GM04504 (cell line): ENCODE measurements at places on chromosomes 4 and X.

DNA sequence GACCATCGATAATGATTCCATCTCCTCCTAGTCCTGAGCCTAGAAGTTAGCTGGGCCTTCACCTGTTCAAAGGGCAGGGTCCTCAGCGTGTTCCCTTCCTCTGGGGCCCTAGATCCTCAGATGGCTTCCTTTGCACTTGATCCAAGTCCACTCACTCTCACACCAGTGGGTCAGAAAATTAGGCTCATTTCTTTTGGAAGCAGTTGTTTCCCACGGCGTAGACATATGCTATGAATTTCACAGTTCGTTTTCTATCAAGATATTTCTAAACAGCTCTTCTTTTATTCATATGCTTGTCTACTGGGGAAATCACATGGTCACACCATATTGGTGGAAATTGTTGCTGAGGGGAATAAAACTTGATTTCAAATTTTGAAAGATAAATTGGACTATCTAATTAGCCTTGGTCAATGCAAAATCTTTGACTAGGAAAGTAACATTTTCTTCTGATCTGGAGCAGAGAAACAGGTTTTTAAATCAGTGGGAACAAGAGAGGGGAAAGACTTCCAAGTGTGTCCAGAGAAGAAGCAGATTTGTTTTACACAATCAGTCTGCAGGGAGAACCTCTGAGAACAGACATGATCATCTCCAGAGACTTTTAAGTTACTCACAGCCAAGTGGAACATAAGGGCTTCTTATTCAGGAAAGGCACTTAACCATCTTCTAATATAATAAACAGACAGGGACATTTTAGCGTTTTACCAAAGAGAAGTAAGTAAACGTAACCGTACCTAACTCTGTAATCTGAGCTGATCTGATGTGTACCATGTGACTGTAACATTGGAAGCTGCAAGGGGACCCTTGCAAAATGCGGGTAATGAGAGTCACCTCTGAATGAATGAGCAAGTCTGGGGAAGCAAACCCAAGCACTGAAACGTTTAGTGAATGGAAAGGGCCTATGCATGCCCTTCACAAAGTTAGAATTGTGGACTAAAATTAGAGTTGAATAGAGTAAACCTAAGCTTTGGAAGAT, 455.7 kb upstream of the FAT1 start:
- DNase-seq: no peak

DNA sequence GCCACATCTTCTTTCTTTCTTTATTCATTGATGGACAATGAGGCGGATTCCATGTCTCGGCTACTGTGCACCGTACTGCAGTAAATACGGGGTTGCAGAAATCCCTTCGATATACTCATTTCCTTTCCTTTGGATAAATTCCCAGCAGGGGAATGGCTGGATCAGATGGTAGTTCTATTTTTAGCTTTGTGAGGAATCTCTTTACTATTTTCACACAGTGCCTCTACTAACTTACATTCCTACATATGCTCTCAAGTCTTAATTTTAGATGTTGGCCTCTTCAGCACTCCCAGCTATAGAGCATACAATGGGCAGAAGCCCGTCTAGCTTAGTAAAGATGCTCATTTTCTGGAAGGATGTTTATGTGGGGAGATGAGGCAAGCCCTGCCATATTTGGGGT, 317.4 kb downstream of the ASMT start:
- no peak for DNase-seq

DNA sequence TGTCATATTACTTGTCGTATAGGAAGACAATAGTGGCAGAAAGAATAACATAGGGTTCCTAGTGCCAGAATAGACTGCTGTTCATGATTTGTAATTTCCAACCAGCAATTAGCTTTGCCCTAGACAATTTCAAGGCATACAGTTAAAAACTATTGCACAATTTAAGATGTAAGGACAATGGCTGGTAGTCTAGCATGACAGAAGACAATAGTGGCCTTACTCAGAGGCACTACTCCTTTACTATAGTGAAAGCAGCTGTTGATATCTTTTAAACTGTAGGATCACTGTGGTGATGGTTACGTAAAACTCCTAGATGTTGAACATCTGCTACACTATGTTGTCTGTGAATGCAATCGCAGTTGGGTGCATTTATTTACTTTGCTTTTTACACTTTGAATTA, 234.5 kb downstream of the RBMX2 start:
- DNase-seq: no peak

DNA sequence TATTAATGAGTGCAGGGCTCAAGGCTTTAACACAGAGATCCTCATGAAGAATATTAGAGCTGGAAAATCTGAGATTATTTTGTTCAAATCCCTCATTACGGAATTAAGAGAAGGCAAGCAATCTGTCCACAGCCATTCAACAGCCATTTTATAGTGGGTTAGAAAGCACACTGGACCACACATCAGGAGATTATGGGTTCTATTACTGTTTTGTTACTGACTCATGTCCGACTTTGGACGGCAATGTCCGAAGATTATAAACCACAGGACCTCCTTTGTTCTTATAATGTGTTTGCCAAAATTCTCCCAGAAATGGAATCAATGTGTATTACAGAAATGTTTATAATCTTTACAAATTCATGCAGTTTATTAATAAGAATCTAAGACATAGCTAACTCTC, 8.1 kb downstream of the LAMTOR3 start:
- DNase-seq: no peak

DNA sequence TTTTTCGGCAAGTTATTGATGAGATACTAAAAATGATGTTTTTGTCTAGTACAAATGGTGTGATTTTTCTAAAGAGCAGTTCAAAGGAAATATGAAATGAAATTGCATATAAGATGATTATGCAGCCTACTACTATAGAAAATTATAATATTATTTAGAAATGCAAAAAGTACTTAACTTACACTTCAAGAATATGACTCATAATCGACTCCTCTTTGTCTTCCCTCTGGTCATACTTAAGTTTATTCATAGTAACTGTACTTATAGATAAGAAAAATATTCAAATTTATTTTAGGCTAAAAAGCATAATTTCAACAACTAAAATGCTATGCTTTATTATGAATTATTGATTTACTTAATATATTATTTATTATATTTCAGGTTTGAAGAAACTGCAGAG, 33.2 kb downstream of the CEP44 start:
- no peak for DNase-seq

GRCh38 chrX:51803833-51804232, 60.6 kb downstream of the GSPT2 start:
- no peak for DNase-seq

DNA sequence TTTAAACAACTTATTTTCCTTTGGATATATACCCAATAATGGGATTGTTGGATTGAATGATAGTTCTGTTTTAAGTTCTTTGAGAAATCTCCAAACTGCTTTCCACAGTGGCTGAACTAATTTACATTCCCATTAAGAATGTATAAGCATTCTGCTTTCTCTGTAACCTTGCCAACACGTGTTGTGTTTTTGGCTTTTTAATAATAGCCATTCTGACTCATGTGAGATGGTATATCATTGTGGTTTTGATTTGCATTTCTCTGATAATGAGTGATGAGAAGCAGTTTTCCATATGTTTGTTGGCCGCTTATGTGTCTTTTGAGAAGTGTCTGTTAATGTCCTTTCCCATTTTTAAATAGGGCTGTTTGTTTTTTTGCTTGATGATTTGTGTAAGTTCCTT, 155.6 kb upstream of the PITX2 start:
- DNase-seq: no peak

GRCh38 chr4:86356425-86357210, 3.2 kb downstream of the MAPK10 start:
- no peak for DNase-seq
